Fibroblast of skin of back (primary cell): ENCODE measurements at places on chromosomes 1 and 21.

GRCh38 chr1:60063561-60063960 lies 10.0 kb downstream of the C1orf87 start:
- no peak for DNase-seq

GRCh38 chr1:154352245-154352580 lies 26.9 kb downstream of the ATP8B2 start:
- no peak for DNase-seq

GRCh38 chr1:74964508-74965102 lies 169.6 kb upstream of the LHX8 start:
- peak; percentile 17 for DNase-seq

DNA sequence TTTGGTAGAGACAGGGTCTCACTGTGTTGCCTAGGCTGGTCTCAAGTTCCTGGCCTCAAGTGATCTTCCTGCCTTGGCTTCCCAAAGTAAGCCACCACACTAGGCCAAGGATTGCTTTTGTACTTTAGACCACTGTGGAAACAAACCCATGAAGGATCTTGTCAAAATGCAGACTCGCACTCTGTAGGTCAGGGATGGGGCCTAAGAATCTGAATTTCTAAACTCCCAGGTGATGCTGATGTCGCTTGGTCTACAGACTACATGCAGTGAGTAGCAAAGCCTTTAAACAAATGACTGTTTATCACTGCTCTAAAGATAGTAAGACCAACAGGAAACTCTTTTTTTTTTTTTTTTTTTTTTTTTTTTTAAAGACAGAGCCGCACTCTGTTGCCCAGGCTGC lies 54.1 kb upstream of the MUTYH start:
- no peak for DNase-seq

- no peak for DNase-seq
Observed at GRCh38 chr1:55120538-55120937, 81.2 kb downstream of the PCSK9 start.

DNA sequence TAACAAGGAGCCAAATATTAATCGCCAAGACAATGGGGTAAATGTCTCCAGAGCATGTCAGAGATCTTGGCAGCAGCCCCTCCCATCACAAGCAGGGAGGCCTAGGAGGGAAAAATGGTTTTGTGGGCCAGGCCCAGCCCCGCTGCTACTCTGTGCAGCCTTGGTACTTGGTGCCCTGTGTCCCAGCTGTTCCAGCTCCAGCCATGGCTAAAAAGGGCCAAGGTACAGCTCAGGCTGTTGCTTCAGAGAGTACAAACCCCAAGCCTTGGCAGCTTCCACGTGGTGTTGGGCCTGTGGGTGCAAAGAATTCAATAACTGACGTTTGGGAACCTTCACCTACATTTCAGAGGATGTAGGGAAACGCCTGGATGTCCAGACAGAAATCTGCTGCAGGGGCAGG lies 10.4 kb downstream of the UBE2G2 start:
- no peak for DNase-seq

- DNase-seq = no peak
Observed at GRCh38 chr1:82549841-82550240, 749.1 kb downstream of the ADGRL2 start.

- peak; percentile 84 for DNase-seq
Observed at GRCh38 chr1:109667452-109668122, at the start of gene GSTM2. Gene GSTM2 (plus strand): TSS chr1:109668057. CDS start chr1:109668116, 59 bp downstream.

GRCh38 chr1:15124362-15125100 lies 29.0 kb upstream of the TMEM51 start:
- no peak for DNase-seq

GRCh38 chr1:45796381-45796780 lies 7.0 kb upstream of the MAST2 start:
- DNase-seq = no peak

DNA sequence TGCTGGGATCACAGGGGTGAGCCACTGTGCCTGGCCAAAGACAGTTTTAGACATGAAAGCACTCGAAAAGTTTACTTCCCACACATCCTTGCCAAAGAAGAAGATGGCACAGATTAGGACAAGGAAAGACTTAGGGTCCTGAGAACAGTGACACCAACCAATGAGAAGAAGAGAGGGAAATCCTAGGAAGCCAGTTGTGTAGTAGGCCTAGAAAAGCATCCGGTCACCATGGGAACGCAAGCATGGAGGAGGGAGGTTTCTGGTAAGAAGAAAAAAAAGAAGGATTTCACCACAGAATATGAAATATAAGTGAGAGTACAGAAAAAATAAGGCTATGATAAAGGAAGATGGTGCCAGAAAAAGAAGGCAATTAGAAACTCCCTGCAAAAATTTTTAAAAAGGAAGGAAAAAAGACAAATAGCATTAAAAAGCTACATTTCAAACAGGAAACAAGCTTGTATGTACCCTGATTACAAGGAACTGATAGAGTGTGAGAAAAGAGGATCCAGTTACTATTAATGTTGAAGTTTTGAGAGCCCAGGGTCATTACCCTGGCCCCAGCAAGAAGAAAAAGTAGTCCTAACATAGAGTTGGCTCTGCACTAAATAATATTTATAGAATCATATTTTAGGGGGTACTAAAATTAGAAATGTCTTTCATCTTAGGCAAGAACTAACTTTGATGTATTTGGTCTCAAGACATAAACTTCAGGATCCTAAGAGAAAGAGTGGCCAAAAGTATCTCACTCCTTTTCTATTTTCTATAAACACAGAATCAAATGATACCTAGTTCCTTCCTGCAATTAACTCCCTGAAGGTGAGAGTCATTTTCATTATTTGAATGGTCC lies 16.1 kb downstream of the DIPK1A start:
- DNase-seq = no peak

DNA sequence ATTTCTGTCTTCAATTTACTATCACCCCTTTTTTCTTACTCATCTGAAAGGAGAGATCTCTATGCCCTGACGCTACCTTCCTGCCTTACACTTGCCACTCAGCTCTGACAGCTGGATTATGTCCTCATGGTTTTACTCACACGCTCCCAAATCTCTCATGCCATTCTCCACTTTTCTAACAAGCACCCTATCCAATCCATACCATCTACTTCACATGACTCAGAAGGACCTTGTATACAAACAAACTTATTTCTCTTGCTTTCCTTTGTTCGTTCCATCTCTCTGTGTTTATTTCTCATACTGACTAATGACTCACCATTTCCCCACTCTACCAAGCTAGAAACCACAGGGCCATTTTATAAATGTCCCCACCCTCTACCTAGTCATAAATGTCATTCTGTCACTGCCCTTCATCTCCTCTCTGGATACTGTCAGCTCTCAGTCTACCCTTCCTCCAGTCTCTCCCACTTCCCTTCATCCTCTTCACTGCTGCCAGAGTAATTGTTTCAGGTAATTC lies 87.3 kb downstream of the USP24 start:
- peak; percentile 29 for DNase-seq

DNA sequence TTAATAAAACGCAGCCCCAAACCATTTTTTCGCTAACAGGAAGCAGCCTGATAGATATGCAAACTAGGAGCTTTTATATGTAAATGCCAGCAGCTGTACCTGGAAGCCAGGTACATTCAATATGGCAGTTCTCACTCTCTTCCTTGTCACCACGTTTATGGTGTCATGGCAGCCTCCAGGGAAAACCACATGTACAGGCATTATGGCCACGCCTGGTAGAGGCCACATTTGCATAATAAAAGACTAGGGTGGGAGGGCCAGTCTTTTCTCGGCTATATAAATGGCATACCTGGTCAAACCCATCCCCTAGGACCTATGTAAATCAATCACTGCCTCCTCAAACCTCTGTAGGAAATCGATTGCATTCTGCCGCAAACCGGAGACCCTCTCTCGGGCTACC lies 247.5 kb downstream of the NEGR1 start:
- DNase-seq = no peak

DNA sequence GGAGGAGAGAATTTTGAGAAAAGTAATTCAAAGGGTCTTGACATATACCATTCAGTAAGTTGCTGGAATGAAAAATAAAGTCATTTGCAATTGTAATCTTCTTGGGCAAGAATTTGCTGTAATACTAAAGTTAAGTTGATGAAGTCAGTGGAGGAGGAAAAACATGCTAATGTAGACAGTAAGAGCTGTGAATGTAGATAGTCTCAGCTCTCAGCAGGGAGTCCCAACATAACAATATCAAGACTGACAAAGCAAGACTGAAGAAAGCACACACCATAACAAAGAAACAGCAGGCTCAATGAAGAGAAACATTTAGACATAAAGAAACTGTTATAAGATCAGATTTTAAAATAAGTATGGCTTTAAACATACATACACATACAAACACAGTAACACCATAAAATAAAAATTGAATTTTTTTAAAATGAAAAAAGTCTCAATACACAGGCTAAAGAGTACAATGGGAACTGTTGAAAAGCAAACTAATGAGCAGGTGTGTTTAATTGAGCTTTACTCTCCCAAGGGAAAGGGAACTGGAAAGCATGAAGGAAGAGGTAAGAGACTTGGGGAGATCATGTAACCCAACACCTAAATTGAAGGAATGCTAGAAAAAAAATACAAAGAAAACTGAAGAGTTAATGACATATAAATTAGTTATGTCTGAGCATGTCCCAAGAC lies 336.3 kb upstream of the NCAM2 start:
- no peak for DNase-seq

DNA sequence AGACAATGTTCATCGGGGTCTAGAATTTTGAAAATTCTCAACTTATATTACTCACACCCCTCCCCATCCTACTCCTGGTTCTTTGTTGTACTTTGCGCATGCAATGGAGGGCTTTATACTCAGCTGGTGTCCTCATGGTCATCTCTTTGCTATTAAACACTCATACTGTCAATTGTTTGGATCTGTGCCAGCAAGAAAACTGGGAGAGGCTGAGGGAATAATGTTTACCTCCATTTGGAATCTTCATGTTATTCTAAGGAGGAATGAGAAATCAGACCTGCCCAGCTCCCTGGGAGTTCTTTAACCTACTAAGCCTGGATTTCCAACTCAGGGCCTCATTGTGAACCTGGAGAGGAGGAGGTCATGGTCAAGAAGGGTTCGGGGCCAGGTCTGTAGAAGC lies 143.9 kb upstream of the DNAH14 start:
- DNase-seq = peak; percentile 34

GRCh38 chr1:57378534-57378933 lies 45.3 kb downstream of the DAB1 start:
- DNase-seq = no peak

DNA sequence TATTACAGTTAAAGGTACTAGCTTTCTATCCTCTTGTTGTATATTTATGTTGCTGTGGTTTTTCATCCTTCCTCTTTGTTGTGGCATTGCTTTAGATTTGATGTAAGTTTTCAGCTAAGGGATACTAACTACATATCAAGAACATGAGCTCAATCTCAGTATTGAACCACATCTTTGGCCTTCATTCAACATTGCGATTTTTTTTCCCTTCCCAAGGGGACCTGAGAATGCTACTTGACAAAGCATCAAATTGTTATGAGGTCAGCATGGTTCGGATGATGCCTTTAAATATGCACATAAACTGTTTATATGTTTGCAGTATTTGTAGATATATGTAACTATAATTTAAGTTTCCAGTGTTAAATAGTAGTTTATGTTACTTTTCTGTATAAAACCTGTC lies 31.7 kb upstream of the GPR88 start:
- DNase-seq = peak; percentile 44

DNA sequence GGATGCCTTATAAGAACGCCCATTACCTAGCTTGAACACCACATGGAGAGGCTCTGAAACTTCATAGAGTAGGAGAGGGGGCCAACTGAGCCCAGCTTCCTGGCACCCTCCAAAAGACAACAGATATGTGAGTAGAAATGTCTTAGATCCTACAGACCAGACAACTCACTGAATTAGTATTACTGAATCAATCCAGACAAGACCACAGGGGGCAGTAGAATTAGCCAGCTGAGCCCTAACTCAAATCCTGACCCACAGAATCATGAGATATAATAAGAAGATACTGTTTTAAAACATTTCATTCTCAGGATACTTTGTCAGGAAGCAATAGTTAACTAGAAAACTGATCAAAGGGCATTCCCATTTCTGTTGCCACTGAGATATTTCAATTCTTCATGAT lies 45.8 kb upstream of the C1orf21 start:
- DNase-seq = no peak

- DNase-seq = no peak
Observed at GRCh38 chr1:86567341-86567740, 20.5 kb downstream of the CLCA4 start.

DNA sequence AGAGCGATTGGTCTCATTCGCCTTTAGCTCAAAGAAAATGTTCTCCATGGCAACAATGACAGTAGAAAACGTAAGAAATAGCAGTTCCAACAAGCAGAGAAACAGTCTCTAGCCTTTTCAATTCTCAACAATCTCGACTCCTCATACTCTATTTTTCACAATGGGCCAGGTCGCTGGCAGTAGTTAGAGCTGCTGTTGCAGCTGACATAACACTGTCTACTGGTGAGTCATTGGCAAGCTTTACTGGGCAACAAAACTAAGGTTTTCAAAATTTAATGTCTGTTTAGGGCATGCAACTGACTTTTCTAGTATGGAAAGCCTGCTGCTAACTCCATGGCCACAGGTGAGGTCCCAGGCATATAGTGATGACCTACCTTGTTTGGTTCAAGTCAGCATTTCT lies 221.1 kb upstream of the KAZN start:
- no peak for DNase-seq

DNA sequence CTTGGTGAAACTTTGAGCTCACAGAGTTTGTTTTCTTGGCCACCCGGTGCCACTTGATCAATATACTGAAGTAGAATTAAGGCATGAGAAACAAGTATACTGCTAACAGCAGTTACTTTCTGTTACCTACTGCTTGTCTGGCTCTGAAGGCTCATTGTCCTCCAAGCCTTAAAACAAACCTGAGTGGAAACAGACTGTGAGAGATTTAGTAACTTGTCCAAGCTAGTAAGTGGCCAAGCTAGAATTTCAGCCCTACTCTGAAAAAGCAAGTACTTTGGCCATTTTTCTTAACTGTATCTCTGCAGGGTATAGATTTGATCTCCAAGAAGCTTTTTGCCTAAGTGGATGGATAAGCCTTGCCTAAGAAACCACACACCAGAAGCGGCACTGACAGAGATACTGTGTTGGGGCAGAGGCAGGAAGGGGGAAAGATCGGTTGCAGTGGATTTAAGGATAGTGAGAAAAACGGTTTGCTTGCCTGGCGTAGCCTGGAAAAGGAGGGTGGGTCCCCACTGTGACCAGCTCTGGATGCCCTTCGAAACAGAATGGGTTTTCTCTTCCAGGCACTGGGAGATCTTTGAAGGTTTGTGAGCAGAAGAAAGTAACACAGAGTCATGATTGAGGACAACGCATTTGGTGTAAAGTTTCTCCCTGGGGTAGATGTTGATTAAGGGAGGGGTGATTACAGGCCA lies 2.1 kb upstream of the MACO1 start:
- no peak for DNase-seq

DNA sequence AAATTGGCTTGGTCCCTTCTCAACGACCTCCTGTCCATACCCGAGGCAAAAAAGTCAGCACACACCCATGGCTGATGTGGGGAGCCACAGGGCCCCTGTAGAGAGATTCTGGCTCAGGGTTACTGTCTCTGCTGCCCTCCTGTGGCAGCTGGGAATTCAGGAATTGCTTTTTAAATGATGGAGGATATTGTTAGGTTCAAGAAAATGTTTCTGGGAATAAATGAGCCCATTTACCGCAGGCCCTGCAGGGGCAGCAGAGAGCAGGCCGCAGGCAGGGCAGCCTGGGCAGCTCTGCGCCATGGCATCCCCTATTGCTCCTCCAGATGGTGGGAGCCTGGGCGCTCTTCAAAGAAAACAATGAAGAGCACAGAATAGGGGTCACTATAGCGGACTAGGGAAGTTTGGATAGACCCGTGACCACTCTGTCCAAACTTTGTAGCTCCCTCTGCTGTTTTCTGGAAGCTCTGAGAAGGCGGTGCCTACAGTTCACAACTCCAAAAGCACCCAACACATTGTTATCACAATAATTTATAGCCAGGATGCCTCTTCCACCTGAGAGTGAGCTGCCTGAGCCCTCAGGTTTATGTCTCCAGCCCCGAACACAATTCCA lies 201.1 kb downstream of the BACH1 start:
- peak; percentile 59 for DNase-seq
